GM23338 (cell line): ENCODE measurements at places on chromosomes 6 and 20. TPM values are rescaled to one million over a fixed set of nuclear protein-coding genes. Genes with fewer than 3 reads are reported as not detected.

- no peak for DNase-seq
Observed at GRCh38 chr6:52840763-52841585, at the start of gene GSTA5. Gene GSTA5, minus strand, starts transcription at chr6:52840813.

- no peak for DNase-seq
Observed at GRCh38 chr6:157649311-157650260, 173.5 kb upstream of the SNX9 start.

The C20orf141 gene
- total RNA-seq = not detected in 2 replicates

DNA sequence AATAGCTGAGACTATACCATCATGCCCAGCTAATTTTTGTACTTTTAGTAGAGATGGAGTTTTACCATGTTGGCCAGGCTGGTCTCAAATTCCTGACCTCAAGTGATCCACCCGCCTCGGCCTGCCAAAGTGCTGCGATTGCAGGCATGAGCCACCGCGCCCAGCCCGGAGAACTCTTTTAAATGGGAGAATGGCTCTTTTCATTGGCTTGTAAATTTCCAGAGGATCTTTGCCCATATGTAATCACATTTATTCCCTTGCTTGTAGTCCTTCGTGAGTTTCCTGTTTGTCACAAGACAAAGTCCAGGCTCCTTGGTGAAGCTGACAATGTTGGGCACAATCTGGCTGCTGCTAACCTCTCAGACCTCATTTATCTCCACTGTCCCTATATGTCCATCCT, 135.1 kb downstream of the CEP57L1 start:
- no peak for DNase-seq

The PRDM13 gene
- 0.10 and 0.27 TPM in 2 replicates for total RNA-seq

GRCh38 chr6:66900133-66901083, 1193.4 kb upstream of the EYS start:
- DNase-seq = no peak

The PDE10A gene
- total RNA-seq = 2.0 and 3.9 TPM in 2 replicates

- no peak for DNase-seq
Observed at GRCh38 chr20:51994751-51995417, 192.6 kb upstream of the SALL4 start.

- DNase-seq = peak; percentile 83
Observed at GRCh38 chr6:36244641-36245280, 25.1 kb upstream of the PNPLA1 start.

DNA sequence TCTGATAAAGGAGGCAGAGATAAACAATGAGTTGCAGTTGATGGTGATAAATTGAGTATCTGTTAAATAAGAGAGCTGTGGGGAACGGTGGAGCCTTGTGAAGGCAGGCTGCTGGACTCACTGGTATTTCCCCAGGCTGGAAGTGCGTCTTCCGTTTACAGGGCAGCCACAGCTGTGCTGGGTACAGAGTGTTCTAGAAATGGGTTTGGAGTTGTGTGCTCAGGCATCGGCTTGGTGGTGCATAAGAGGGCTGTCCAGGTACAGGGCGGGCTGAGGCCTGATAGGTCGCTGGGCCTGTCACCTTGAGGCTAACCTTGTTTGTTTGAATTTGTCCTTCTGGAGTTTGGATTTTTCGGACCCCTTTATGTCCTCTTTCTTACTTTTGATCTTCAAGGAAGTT, 39.3 kb downstream of the ARID1B start:
- DNase-seq = no peak
